H9 (cell line): ENCODE measurements at places on chromosomes 7 and 10.

DNA sequence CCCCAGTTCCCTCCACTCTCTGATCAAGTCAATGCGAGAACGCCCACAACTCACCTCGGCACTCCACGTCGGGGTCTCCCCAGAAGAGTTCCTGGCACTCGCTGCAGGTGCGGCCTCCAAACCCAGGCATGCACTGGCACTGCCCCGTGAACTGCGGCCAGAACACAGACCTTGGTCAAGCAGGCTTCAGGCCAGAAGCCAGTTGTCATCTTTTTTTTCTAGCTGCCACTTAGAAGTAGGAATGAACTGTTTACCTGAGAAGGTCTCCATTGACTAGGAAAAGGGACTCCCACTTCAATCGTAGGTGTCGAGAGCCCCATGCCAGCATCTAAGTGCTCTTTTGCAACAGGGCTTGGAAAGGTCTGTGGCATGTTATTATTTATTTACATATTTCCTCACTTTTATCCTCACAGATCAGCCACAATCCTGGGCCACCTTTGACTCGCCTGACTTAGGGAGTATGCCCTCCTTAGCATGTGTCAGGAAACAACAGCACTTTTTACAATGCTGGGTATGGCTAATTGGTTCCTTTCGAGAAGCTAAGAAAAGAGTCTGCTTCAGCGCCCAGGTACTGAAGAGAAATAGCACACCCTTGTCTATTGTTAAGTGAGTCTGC, 51.7 kb downstream of the LAMB1 start:
- DNase-seq = no peak

GRCh38 chr7:80824253-80824652, 94.6 kb downstream of the SEMA3C start:
- DNase-seq = no peak

GRCh38 chr7:3649678-3650440, 348.8 kb downstream of the SDK1 start:
- DNase-seq = no peak

- DNase-seq = peak; percentile 41
Measured at GRCh38 chr10:90856964-90857634, 740 bp downstream of the HTR7 start.

DNA sequence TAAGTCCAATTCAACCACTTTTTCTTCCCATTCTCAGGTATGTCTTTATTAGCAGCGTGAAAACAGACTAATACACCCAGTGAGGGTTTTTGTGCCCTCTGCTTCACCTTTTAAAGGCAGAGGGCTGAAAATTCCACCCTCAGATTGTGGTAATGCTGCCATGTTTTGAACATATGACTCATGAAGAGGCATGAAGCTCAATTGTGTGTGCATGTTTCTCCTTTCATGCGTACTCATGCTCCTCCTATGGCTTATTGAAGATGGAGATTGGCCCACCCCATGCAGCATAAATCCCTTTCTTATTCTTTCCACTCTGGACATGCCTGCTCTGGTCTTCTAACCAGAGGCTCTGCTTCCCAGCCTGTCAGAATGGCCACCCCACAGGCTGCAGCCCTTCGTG, 168.0 kb upstream of the PRKCQ start:
- no peak for DNase-seq

GRCh38 chr10:74640134-74640921, 186.1 kb upstream of the KAT6B start:
- DNase-seq = peak; percentile 38

- DNase-seq = no peak
Measured at GRCh38 chr7:39608278-39608677, 15.1 kb upstream of the RALA start.

DNA sequence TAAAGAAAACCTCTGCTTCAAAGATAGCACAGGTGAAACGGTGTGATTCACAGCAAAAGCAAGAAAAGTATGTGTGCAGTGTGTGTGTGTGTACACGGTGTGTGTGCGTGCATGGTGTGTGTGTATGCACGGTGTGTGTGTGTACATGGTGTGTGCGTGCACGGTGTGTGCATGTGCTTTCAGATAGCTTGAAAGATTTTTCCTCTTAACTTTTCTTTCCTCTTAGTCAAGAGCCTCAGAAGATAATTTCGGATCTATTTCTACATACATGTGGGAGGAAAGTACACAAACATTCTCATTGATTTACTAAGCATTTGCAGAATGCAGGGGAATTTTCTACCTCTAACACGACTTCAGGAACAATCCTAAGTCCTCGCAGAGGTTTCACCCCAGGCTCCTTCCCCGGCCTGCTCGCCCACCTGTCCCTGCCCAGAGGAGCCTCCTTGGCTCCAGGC, 2.9 kb downstream of the FGFR2 start:
- no peak for DNase-seq

DNA sequence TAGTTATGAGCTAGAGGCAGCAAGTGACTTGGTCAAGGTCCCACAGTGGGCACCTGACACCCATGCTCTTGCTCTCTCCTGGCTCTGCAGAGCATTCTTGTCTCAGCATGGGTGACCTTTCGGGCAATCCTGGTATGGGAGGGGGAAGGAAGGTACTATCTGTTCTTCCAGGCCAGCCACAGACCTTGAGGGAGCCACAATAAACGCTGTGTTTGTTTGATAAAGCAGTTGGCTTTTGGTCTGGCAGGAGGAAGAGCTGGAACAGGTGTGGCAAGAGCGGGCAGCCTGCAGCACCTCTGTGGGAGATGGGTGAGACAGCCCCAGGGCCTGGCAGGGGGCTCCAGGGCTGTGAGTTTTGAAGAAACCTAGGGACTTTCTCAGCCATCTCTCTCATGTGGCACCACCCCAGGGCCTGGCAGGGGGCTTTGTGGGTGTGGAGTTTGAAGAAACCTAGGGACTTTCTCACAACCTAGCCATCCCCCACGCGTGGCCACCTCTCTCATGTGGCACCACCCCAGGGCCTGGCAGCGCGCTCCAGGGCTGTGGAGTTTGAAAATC, 11.4 kb downstream of the CLDN3 start:
- no peak for DNase-seq

- no peak for DNase-seq
Measured at GRCh38 chr7:23293500-23294073, 5.6 kb upstream of the MALSU1 start.

GRCh38 chr10:104666106-104666505, 25.0 kb downstream of the SORCS3 start:
- DNase-seq = no peak

GRCh38 chr10:1376384-1376945, 320.3 kb downstream of the WDR37 start:
- DNase-seq = no peak

- no peak for DNase-seq
Measured at GRCh38 chr7:65953001-65953720, 28.9 kb downstream of the GUSB start.

DNA sequence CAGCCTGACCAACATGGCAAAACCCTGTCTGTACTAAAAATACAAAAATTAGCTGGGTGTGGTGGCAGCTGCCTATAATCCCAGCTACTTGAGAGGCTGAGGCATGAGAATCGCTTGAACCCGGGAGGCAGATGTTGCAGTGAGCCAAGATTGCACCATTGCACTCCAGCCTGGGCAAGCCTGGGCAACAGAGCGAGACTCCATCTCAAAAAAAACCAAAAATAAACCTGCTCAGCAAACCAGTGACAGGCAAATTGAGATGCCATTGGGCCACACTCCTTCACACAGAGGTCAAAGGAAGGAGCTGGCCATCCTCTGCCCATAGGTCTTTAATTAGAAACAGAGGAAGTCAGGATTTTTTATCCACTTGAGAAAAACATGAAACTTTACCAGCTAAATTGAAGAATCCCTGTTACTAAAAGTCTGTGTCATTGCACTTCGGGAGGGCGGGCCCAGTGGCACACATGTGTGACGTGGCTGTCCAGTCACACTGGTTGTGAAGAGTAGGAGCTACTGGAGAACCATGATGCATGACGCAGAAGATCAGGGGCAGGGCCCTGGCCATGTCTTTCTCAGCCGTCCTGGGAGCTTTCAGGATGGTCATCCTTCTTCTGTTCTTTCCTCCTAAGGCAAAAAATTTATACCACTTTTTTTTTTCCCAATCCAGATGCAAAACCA, 118.3 kb upstream of the ZNF438 start:
- DNase-seq = no peak

- DNase-seq = no peak
Measured at GRCh38 chr10:31359979-31360378, 41.0 kb downstream of the ZEB1 start.

DNA sequence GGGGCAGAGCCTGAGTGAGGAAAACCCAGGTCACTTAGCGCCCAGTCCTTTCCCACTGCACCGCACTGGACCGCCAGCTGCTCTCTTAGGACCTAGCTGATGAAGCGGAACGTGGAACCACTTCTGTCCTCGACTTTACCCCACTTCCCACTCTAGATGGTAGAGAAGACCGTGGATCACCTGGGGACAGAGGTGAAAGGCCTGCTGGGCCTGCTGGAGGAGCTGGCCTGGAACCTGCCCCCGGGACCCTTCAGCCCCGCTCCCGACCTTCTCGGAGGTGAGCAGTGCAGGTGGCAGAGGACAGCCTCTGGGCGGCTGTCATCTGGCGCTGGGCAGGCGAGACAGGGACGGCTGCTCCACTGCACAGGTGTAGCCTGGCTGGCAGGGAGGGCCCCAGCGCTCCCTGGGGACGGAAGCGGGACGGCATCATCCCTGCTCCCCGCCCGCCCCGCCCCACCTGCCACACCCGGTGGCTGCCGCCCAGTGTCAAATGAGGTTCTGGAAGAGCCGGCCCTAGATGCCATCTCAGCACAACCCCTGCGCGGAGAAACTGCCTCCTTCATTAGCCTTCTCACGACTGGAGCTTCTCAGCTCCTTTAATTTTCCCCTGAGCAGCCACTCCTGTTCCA, 11.7 kb downstream of the PLAC9 start:
- peak; percentile 46 for DNase-seq

DNA sequence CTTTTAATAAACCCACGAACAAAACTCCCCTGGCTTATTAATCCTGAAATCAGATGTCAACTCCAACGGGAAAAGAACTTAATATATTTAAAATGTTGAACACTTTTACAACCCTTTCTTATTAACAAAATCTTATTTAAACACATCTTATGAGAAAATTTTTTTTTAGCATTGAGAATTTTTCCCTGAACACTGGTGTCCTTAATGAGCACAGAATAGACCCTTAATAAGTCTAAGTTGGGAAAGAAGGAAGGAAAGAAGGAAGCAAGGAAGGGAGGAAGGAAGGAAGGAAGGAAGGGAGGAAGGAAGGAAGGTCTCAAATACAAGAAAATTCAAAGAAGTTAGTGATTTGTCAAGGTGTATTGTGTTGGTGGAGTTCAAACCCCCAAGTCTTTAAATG, 129.2 kb upstream of the COL1A2 start:
- DNase-seq = no peak

GRCh38 chr10:21099291-21100062, 202.4 kb upstream of the NEBL start:
- DNase-seq = no peak

GRCh38 chr7:24831240-24831639, 74.0 kb upstream of the GSDME start:
- no peak for DNase-seq

DNA sequence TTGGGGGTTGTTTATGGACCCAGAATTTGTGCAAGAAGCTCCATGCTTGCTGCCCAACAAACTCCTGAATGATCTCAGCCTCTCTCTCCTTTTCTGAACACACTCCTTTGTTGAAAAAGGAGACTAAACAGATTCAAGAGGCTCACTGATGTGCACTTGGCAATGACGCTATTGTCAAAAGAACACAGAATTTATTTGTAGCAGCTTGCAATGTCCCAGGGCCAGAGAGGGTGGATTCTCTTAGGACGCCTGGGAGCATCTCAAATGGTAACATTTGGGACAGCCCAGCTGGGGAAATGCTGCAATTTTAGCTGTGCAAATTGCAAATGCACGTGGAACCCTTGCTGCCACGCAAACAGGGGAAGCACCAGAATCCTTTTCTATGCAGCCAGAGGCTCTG, 79.9 kb downstream of the GPR26 start:
- DNase-seq = no peak

DNA sequence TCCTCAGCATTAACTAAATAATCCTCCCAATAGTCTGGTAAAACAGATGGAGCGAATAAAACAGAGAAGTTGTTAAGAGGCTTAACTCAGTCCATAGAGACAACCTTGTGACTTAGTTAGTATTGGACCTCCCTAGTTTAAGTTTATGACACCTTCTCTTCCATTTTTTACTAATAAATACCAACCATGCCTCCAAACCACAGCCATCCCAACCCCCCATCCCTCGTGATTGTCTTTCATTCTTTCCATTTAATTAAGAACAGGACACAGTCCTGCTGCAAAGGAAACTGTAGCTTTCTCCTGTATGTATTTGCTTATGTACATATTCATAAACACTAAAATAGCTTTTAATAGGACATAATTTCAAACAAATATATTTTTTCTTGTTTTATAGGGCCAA, 238.2 kb downstream of the SEMA3D start:
- DNase-seq = no peak

GRCh38 chr10:132451506-132452215, 54.7 kb downstream of the PWWP2B start:
- DNase-seq = no peak

GRCh38 chr10:132120200-132120599, 54.5 kb downstream of the JAKMIP3 start:
- no peak for DNase-seq

DNA sequence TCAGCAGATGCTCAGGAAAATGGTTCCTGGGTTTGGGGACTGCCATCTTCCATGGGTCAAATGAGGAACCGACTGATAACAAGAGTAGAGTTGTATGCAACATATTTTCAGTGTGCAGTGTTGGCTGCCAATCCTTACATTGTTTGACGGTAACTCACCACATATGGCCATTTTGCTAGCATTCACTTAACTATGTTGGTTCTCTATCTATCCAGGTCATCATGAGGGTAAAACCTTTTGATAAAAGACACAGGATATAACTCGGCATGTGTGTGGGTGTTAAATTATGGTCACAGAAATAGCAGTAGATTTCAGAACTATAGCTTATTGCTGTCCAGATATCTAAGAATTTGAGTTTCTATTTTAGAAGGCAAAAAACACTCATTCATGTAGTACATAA, 140.7 kb upstream of the AOAH start:
- no peak for DNase-seq

- peak; percentile 76 for DNase-seq
Measured at GRCh38 chr10:88934900-88935672, 17.5 kb downstream of the ACTA2 start.

DNA sequence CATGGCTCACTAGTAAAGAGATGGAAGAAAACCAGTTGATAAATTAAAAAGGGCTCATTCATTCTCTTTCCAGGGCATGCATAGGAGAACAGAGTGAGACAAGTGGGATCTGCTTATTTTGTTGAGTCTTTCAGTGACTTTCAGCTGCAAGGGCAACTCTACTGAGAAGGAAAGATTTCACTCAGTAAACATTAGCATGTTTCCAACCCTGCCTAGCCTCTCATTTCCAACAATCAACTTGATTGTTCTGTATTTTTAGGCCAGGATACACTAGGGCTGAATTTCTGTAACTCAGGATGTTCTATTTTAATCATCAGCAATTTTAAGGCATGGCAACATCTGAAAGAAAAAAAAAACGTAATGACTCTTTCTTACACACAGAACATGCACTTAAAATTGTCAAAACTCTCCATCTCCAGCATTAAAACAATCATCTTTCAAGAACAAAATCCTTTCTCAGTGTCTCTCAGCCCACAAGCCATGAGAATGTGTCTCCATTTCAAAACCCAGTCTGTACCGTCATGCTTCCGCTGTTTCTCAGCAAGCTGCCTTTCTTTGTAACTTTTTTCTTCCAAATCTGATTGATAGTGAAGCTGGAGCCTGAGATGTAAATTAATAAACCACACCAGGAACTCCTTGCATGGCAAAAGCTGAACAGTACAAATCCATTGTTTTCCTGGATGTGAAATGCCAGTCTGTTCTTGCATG, 147.2 kb upstream of the KLF14 start:
- DNase-seq = no peak
